ENCODE measurements at places on chromosomes 2 and 18. TPM values are rescaled to one million over a fixed set of nuclear protein-coding genes. Genes with fewer than 3 reads are reported as not detected.

IL36A gene
- not detected for total RNA-seq

MC2R gene
- total RNA-seq = not detected

CIB4 gene
- total RNA-seq = not detected

TMEM200C gene
- total RNA-seq = 0.14 TPM

SERPINB10 gene
- not detected for total RNA-seq

SLC23A3 gene
- total RNA-seq = 2.4 TPM

FOXD4L1 gene
- total RNA-seq = 0.09 TPM

ITGAV gene
- 258 TPM for total RNA-seq

IL1R2 gene
- 1.7 TPM for total RNA-seq

PPP3R1 gene
- 17.8 TPM for total RNA-seq

TCF23 gene
- total RNA-seq = not detected

ACYP2 gene
- 14.3 TPM for total RNA-seq

NPPC gene
- 0.28 TPM for total RNA-seq

PRSS56 gene
- total RNA-seq = not detected

ETAA1 gene
- total RNA-seq = 14.1 TPM

LMAN2L gene
- total RNA-seq = 33.5 TPM

IKZF2 gene
- total RNA-seq = 5.1 TPM

CNTNAP5 gene
- not detected for total RNA-seq

IRS1 gene
- total RNA-seq = 10.7 TPM

RASGRP3 gene
- total RNA-seq = 0.71 TPM

SCN7A gene
- total RNA-seq = 0.14 TPM

LAMA1 gene
- 55.3 TPM for total RNA-seq

GKN1 gene
- total RNA-seq = not detected

FAP gene
- 148 TPM for total RNA-seq

TTC39C gene
- total RNA-seq = 27.5 TPM

All from smooth muscle cell of bladder (primary cell).